Jurkat, Clone E6-1 (cell line): ENCODE measurements at places on chromosomes 3 and 15.

GRCh38 chr3:152193673-152194267 lies 75.0 kb upstream of the MBNL1 start:
- DNase-seq = peak; percentile 44

GRCh38 chr15:22895465-22896190 lies 57.2 kb downstream of the NIPA2 start:
- no peak for DNase-seq

GRCh38 chr3:49906073-49906743 lies 2.5 kb upstream of the MST1R start:
- DNase-seq = peak; percentile 52

GRCh38 chr3:127791221-127791913 lies 30.9 kb downstream of the MGLL start:
- DNase-seq = peak; percentile 75

- peak; percentile 51 for DNase-seq
Measured at GRCh38 chr3:190811775-190812480, 50.6 kb downstream of the GMNC start.

GRCh38 chr3:42946050-42946449 lies 33.1 kb upstream of the GASK1A start:
- DNase-seq = no peak

GRCh38 chr3:179182902-179183301 lies 34.7 kb downstream of the PIK3CA start:
- no peak for DNase-seq
